ENCODE measurements at places on chromosomes 4 and X. TPM values are rescaled to one million over a fixed set of nuclear protein-coding genes. Genes with fewer than 3 reads are reported as not detected.

Gene TEX13A
- not detected for total RNA-seq

Gene TBC1D25
- total RNA-seq = 10.2 TPM

Gene SOX3
- total RNA-seq = not detected

Gene RS1
- total RNA-seq = not detected

Gene GAB3
- total RNA-seq = not detected

Gene JAKMIP1
- not detected for total RNA-seq

Gene P2RY4
- 0.21 TPM for total RNA-seq

Gene BEND4
- not detected for total RNA-seq

Gene S100P
- 39.8 TPM for total RNA-seq

Gene GSX2
- not detected for total RNA-seq

Gene RTL5
- total RNA-seq = 0.09 TPM

Gene RBMXL3
- total RNA-seq = not detected

Gene PCDH10
- total RNA-seq = under 0.01 TPM

Gene HHIP
- total RNA-seq = 0.56 TPM

Gene GABRQ
- total RNA-seq = under 0.01 TPM

Gene GPR173
- total RNA-seq = 0.28 TPM

Gene SNX12
- 54.8 TPM for total RNA-seq

Gene NUDT11
- 11.8 TPM for total RNA-seq

Gene DMRTC1
- total RNA-seq = not detected

Gene FATE1
- not detected for total RNA-seq

Gene CABS1
- not detected for total RNA-seq

Gene MAGEE2
- not detected for total RNA-seq

Gene LRRC66
- total RNA-seq = not detected

Gene THAP9
- 0.84 TPM for total RNA-seq

Gene MAGEA4
- not detected for total RNA-seq

Gene HS3ST1
- total RNA-seq = 10.1 TPM

Gene F11
- not detected for total RNA-seq

Gene ATP8A1
- total RNA-seq = 0.74 TPM

Gene ANXA3
- 125 TPM for total RNA-seq

Gene OTUD6A
- not detected for total RNA-seq
